H1 (cell line): ENCODE measurements at places on chromosomes 12 and 14. TPM values are rescaled to one million over a fixed set of nuclear protein-coding genes. Genes with fewer than 3 reads are reported as not detected.
A peak's percentile ranks its signal among the peaks of the same experiment; 100 is the strongest.

The SGPP1 gene
- polyA plus RNA-seq, result 5.1 and 5.7 TPM in 2 replicates

The SIX6 gene
- polyA plus RNA-seq, result 0.03 and 0.08 TPM in 2 replicates

The RFX4 gene
- 0.05 and 0.06 TPM in 2 replicates for polyA plus RNA-seq

The OAS2 gene
- 0.06 TPM in 1 of 2 replicates, not detected in the other for polyA plus RNA-seq

The AMHR2 gene
- polyA plus RNA-seq, result 0.29 and 0.47 TPM in 2 replicates

The IL22 gene
- not detected in 2 replicates for polyA plus RNA-seq

The CLEC4A gene
- 0.44 TPM in 1 of 2 replicates, not detected in the other for polyA plus RNA-seq

The ANO6 gene
- polyA plus RNA-seq, result 11.9 and 15.1 TPM in 2 replicates

The SPIC gene
- not detected in 2 replicates for polyA plus RNA-seq

DNA sequence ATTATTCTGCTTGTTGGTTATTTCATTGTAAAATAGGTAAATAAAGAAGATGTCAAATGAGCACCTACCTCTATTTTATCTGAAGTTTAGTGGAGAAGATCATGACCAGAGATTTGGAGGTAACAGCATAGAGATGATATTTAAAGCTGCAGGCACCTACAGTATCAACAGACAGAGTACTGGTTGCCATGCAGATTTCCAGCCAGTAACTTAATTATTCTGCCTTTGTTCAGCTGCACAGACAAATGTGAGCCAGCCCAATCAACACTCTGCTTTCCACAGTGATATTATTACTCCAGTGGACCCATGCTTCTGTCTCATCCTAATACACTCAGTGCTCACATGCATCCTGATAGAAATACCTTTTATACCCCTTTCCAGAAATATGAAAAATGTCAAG, 348.5 kb upstream of the RGS6 start:
- no peak overlapping the region for H3K27ac ChIP-seq
- no peaks in the 10 kb centered on the region for H3K36me3 ChIP-seq
- H3K4me1 ChIP-seq, result no peaks in the 10 kb centered on the region
- H3K4me3 ChIP-seq, result no peak overlapping the region
- DNase-seq, result no peak
- H3K27me3 ChIP-seq, result no peaks in the 10 kb centered on the region

GRCh38 chr14:68790644-68791077, 2.2 kb downstream of the ZFP36L1 start:
- no peak for DNase-seq
- peaks cover 38% of the 10 kb centered on the region for H3K36me3 ChIP-seq
- no peaks in the 10 kb centered on the region for H3K27me3 ChIP-seq

- peaks cover 4% of the 10 kb centered on the region; the same call in 1 of the 2 replicates for H3K4me1 ChIP-seq
- no peaks in the 10 kb centered on the region for H3K36me3 ChIP-seq
- H3K27ac ChIP-seq, result no peak overlapping the region
- peak; percentile 57 for DNase-seq
- no peaks in the 10 kb centered on the region for H3K27me3 ChIP-seq
Observed at GRCh38 chr12:62813031-62813829, 121.7 kb downstream of the PPM1H start.

- no peak overlapping the region for H3K27ac ChIP-seq
- no peak overlapping the region for H3K4me3 ChIP-seq
- no peaks in the 10 kb centered on the region for H3K4me1 ChIP-seq
- DNase-seq, result no peak
Observed at GRCh38 chr14:39272918-39273317, 39.2 kb downstream of the MIA2 start.

- no peak for DNase-seq
- H3K27ac ChIP-seq, result no peak overlapping the region
- no peak overlapping the region for H3K4me3 ChIP-seq
- no peaks in the 10 kb centered on the region for H3K27me3 ChIP-seq
- H3K4me1 ChIP-seq, result no peaks in the 10 kb centered on the region
- H3K36me3 ChIP-seq, result no peaks in the 10 kb centered on the region
Observed at GRCh38 chr12:111993292-111994150, 19.4 kb downstream of the TMEM116 start.

DNA sequence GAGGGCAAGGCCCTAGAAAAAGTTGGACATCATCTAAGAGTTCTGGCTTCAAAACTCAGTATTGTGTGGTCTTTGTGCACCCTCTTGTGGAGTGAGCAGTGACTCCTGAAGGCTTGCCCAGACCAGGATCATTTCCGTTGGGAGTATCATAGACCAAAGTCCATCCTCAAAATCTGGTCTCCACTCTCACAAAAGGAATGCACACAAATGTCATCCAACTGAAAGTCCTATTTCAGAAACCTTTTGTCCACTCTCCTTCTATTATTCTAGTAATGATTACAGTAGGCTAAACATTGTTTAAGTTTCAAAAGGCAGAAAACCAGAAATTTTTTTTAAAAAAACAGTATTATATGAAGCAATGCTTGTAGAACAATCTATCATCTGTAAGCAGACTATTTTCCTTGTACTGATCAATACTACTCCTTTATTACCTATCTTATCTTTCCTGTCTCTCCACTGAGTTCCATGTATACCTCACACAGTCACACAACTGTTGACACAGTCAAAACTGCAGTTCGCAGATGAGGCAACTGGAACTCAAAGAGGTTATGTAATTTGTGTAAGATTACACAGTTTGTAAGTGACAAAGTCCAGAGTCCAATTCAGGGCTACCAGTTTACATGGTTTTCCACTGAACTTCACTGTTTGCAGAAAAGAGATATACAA, 41.4 kb downstream of the COX16 start:
- no peak overlapping the region for H3K4me3 ChIP-seq
- H3K4me1 ChIP-seq, result no peaks in the 10 kb centered on the region; the same call in 1 of the 2 replicates
- H3K27me3 ChIP-seq, result no peaks in the 10 kb centered on the region
- no peaks in the 10 kb centered on the region; the same call in 1 of the 2 replicates for H3K36me3 ChIP-seq
- DNase-seq, result no peak
- H3K27ac ChIP-seq, result no peak overlapping the region

DNA sequence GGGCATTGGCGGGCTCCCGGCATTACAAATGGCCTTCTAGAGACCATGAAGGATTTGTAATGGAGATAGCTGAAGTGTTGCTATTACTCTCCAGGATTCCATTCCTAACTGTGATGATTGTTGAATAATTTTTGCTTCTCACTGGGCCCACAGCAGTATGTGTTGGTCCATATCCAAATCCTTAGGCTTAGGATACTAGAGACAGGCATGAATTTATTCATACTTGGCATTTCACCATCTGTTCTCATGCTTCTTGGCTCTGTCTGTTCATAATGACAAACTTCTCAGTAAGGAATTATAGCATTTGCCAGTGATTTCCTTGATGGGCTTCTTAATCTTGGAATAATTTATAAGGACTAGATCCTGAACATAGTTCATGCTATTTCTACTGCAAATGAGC, 832.9 kb downstream of the C12orf50 start:
- H3K27me3 ChIP-seq, result peaks cover 1% of the 10 kb centered on the region
- no peak overlapping the region for H3K4me3 ChIP-seq
- no peak for DNase-seq

GRCh38 chr12:88401155-88401554, 179.1 kb downstream of the KITLG start:
- H3K27ac ChIP-seq, result no peak overlapping the region
- no peak for DNase-seq
- no peak overlapping the region for H3K4me3 ChIP-seq
- no peaks in the 10 kb centered on the region for H3K4me1 ChIP-seq
- no peaks in the 10 kb centered on the region for H3K36me3 ChIP-seq
- no peaks in the 10 kb centered on the region for H3K27me3 ChIP-seq

DNA sequence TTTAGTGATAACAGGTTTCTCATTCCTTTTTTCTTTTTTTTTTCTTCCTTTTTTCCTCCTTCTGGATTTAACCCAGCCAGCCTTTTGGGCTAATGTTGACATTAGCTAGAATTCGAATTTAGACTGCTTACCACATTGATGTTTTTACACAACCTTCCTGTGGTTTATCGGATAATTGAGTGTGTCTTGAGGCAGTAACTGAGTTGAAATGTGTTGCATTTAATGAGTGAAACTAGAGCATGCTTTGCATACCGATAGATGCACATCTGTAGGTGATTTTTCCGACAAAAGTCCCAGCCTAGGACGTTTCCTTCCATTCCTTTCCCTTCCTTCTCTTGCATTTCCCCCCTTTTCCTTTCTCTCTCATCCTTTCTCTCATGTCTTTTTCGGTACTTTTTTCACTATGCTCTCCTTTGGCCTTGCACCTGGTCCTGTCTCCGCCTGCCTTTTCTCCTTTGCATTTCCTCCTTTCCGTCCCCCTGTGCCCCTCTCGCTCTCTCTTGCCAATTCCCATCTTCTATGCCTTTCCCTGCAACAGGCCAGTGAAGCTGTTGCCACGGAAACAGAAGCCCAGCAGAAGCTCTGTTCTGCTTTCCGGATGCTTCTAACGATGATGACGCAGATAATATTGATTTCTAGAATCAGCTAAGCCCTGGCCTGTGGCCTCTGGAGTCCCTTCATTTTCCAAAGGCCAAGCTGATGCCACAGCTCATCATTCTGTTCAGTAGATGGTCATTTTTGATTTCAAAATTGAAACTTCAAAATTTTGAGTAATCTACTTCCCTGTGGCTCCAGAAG, 76.1 kb downstream of the SLC25A47 start:
- H3K27ac ChIP-seq, result no peak overlapping the region
- H3K27me3 ChIP-seq, result no peaks in the 10 kb centered on the region
- no peak overlapping the region for H3K4me3 ChIP-seq

- H3K27ac ChIP-seq, result no peak overlapping the region
- no peak for DNase-seq
- H3K4me1 ChIP-seq, result no peaks in the 10 kb centered on the region
- no peaks in the 10 kb centered on the region for H3K27me3 ChIP-seq
Observed at GRCh38 chr12:132236930-132237771, 92.2 kb downstream of the GALNT9 start.

DNA sequence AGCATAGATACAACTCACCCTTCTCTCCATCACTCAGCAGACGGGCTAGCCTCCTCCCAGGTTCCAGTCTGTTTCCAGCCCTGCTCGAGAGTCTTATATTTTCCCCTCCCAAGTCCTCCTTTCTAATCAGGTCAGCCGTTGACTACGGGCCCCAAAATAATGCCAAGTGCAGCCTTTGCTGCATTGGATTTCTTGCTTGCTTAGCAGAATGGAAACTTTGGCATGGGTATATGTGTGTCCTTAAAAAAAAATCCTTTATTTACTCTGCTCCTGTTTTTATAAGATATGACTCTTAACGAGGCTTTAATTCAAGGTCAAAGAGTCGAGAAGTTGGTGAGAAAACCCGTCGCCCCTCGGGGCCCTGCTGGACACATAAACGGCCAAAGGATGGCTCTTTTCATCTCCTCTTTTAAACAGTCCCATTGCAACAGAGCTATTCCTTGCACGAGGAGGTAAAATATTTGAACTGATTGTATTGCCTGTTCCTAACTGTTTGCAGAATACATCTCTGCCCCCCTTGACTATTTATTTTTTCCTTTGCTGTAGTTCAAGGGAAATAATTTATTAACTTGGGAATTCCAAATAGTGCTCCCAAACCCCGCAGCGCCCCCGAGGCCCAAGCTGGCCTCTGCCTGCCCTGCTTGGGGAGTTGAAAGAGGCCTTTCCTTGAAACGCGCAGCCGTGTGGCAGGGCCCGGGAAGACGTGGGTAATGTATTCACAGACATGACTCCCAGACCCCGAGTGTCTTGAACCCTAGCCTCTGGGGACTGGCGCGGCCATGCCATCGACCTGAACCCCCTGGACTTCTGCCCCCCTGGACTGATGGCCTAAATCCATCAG, 156.5 kb upstream of the MYL2 start:
- H3K27me3 ChIP-seq, result no peaks in the 10 kb centered on the region
- no peak for DNase-seq
- H3K27ac ChIP-seq, result no peak overlapping the region
- no peaks in the 10 kb centered on the region for H3K36me3 ChIP-seq
- peaks cover 15% of the 10 kb centered on the region for H3K4me1 ChIP-seq

DNA sequence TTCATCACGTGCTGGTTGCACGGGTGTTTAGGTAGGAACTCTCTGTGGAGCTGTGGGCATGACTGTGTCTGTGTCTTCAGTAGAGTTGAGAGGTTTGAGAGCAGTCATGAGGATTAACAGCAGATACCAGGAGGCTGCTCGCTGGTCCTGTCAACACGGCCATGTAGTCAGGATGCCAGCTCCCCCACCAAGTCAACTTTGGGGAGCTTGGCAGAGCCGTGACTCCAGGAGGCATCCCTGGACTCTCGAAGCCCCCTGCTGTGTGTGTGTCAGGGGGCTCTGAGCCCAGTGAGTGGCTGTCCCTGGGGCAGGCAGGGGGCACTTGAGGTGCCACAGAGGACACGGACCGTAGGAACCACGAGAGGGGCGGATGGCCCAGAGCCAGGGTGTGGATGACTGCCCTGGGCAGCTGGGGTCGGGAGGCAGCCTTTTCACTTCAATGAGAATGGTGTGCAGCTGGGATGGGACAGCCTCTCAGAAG, 7.2 kb upstream of the GPR132 start:
- no peaks in the 10 kb centered on the region for H3K27me3 ChIP-seq
- no peak overlapping the region for H3K4me3 ChIP-seq
- no peaks in the 10 kb centered on the region for H3K36me3 ChIP-seq
- H3K4me1 ChIP-seq, result peaks cover 14% of the 10 kb centered on the region
- H3K27ac ChIP-seq, result no peak overlapping the region

DNA sequence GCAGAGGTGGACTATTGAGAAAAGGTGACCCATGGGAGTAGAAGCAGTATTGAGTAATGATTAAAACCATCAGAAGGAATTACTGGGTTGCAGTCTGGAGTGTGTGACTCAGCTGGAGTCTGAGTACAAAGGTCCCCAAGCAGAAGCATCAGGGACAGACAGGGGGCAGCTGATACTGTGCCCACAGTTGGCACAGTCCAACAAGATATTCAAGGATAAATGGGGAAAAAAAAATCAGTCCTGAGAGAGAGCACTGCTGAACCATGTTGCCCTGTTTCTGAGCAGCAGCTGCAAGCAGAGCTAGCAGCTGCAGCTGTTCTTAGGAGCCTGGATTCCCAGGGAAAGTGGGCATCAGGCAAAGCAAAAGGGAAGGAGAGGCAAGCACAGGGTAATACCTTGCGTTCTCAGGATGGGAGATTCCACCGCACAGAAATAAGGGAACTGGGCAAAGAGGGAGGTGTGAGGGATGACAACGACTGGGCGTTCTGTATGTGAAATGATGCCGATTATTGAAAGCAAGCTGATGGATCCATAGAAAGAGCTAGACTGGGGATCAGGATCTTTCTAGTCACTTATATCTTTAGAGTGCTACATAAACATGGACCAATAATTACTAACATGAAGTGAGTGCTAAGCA, 17.7 kb downstream of the NEUROD4 start:
- no peak for DNase-seq
- H3K36me3 ChIP-seq, result no peaks in the 10 kb centered on the region
- H3K4me1 ChIP-seq, result no peaks in the 10 kb centered on the region
- H3K27me3 ChIP-seq, result no peaks in the 10 kb centered on the region
